RWPE1 (cell line): ENCODE measurements at places on chromosomes 7 and 10.

DNA sequence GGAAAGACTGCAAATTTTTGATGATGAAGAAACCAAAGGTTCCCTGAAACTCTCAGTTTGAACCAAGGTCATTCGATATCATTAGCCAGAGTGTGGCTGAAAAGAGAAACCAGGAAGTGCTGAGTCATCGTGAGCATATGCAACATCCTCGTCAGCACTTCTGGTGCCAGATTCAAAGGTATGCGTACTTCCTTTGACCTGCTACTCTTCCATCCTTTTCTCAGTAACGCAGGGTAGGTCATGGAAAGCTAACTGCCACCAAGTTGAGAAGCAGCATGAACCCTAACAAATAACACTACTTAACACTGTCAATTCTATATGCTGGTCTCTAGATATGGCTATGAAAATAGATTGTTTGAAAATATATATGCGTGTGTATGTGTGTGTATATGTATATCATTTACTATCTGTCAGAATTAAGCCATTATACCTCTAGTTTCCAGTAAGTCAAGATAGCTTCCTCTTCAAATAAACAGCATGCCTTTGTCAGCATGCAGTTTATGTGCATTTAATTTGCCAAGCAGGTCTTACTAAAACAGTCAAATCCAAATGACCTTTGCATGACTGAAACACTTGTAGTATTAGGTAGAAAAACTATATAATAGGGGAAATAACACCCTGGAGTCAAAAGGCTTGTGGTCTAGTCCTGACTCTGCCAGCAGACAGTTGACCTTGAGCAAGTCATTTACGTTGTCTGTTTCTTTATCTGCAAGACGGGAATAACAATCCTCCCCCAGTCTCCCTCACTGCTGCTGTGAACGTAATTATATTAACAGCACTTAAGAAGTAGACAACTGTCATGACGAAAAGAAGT, 26.4 kb downstream of the CDK6 start:
- peak; percentile 79 for DNase-seq

- DNase-seq = no peak
Observed at GRCh38 chr7:144937199-144937598, 101.3 kb upstream of the TPK1 start.

DNA sequence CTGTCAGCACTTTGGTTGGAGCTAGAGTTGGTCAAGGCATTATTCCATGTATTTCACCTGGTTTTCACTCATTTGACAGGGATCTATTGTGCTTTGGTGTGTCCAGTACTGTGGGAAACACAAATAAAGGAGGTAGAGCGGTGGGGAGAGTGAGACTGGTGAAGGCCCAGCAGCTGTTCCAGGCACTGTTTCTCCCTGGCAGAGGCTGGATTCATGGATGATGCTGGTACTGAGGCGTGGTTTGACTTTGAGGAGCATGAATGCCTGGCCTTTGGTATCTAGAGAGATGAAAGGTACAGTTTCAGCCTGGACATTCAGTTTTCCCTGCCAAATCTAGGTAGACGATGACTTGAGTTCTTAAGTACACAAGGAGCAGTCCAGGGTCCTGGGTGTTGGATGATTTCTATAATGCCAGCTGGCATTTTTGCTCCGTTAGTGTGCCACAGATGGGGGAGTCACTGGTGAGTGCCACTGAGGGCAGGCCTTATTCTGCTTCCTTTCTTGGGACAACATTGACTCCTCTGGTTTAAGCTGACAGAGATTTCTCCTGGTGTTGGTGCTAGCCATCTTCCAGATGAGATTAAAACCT, 162.2 kb upstream of the BMPER start:
- DNase-seq = peak; percentile 26

GRCh38 chr7:157978766-157979165, 608.9 kb downstream of the PTPRN2 start:
- DNase-seq = no peak

DNA sequence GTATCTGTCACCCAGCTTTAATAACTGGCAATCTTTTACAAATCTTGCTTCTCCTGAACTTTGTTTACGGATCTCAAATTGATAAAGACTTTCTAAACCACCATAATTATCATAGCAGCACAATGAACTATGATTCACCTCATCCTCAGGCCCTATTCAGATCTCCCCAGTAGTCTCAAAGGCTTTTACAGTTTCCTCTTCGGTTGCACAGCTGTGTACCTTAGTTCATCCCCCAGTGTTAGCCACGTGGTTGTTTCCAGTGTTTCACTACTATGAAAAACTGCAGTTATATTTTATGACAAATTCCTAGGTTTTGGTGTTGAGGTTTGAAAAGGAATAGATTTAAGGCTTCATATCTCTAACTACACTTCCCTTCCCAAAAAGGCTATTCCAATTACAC, 24.9 kb downstream of the PAXIP1 start:
- no peak for DNase-seq

GRCh38 chr10:14369906-14370305, 39.2 kb upstream of the FRMD4A start:
- DNase-seq = no peak

- DNase-seq = no peak
Observed at GRCh38 chr7:102186306-102186705, 100.4 kb upstream of the SH2B2 start.

- DNase-seq = peak; percentile 45
Observed at GRCh38 chr7:732094-732541, 5.0 kb upstream of the PRKAR1B start.

GRCh38 chr7:131400681-131401176, 73.1 kb downstream of the MKLN1 start:
- DNase-seq = no peak

GRCh38 chr10:53161231-53161630, 388.6 kb upstream of the MBL2 start:
- no peak for DNase-seq

GRCh38 chr10:1610986-1611770, 126.1 kb downstream of the ADARB2 start:
- no peak for DNase-seq

DNA sequence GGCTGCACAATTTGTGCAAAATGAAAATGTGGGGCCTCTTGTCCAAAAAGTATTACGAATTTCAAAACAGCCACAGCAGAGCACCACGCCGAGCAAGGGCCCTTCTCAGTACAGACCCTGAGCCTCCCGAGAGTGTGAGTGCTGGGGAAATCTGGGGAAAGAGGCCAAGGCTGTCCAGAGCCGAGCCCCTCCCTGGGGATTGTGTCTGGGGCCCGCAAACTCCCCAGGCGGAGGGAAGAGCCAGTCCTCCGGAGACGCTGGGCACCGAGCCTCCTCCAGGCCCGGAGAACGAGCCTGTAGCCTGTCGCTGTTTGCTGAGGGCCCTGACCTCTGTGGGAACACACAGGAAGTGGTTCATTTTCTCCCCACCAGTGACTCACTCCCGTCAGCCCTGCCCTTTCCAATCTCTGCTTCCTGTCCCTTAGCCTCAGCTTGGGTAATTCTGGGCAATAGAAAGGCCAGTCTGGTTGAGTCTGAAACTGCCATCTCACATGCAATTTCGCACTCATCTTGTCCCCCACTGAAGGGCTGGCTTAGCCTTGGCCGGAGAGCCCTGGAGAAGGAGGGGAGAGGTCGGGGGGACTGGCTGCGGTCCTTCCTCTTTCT, 19.5 kb upstream of the GNA12 start:
- peak; percentile 89 for DNase-seq

DNA sequence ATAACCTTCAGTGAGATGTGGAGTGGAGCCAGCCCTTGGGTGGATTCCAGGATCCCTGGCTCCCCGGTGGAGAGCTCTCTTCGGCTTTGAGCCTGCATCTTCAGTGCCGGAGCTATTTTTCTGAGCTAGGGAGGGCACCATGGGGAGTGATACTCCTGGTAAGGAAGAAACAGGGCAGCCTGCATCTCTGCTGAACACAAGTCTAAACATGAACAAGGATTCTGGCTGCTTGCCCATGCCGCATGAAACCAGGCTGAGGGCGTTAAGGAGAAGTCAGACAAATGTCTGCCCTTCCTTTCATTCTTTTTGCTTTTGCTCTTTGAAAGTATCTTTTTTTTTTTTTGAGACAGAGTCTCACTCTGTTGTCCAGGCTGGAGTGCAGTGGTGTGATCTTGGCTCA, 60.4 kb downstream of the EVX1 start:
- DNase-seq = peak; percentile 83

GRCh38 chr10:84824525-84824924, 496.1 kb downstream of the CCSER2 start:
- DNase-seq = no peak

- no peak for DNase-seq
Observed at GRCh38 chr7:6158424-6159096, 113.9 kb downstream of the CYTH3 start.

- no peak for DNase-seq
Observed at GRCh38 chr10:3036155-3037021, 31.0 kb upstream of the PFKP start.

DNA sequence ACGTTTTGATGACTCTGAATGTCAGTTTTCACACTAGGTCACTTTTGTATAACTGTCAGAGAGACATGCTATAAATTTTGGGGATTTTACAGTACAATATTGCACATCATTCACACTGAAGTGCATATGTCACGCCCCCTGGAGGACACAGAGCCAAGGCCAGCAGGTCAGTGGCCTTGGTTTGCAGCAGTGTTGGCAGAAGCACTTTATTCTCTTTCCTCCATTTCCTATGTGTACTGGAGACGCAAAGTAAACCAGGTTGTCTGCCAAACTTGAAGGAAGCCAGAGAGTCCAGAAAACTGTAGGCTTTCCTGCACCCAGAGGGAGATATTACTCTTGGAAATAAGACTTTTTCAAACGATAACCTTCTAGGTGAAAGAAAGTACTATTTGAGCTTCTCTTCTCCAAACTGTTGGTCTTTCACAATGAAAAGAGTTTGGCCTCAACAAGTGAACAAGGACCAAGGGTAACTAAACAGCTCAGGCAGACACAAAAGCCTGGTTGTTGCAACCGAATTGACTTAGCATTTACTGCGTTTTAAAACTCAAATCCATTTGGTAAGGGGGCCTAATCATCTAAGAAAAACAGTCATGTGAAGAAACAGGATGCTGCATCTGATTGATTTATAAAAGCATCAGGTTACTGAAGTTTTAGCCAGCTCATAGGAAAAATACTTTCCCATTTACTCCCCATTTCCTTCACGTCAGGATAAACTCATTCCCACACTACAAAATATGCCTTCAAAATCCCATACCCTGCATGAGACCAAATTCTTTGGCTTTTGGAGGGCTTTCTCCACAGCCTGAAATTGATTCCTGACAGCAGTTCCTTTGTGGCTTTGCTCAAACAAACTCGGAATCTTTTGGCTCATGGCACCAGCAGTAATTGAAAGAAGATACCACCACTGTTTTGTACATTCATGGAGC, 83.0 kb upstream of the SEC61G start:
- DNase-seq = no peak

DNA sequence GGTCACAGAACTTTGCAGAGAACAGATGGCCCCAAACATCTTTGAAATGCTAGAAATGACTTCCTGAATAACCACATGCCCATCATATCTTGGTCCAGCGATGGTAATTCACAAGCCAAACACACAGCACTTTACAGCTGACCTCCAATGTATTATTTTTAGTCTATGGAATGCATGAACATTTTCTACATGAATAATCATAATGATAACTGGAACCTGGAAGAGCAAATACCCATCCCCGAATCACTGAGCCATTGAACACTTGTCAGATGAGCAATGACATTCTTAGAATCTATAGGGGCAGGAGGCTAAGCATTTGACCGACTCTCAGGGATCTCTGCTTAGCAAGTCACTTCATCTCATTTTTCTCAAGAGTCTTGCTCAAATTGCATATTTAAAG, 167.3 kb downstream of the CREB5 start:
- DNase-seq = no peak

DNA sequence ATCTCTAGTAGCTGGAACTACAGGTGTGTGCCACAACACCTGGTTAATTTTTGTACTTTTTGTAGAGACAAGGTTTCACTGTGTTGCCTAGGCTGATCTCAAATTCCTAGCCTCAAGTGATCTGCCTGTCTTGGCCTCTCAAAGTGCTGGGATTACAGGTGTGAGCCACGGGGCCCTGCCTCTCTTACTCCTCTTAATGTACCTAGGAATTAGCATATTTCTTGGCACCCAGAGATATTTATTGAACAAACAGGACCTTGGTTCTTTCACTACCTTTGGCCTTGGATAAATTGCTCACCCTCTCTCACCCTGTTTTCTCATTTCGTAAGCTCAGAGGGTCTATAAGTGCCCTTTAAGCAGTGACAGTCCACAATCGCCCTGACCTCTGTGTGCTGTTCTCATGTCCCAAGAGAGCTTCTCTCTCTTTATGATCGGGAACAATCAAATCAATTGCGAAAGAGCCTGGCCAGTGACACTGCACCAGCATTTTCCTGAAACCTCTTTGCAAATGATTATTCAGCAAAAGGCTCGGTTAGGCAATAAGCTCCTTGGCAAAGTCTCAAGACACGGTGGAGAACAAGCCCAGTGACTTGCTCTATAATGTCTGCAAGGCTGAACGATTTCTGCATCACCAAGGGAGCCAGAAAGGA, 117.7 kb downstream of the APBB1IP start:
- DNase-seq = no peak

DNA sequence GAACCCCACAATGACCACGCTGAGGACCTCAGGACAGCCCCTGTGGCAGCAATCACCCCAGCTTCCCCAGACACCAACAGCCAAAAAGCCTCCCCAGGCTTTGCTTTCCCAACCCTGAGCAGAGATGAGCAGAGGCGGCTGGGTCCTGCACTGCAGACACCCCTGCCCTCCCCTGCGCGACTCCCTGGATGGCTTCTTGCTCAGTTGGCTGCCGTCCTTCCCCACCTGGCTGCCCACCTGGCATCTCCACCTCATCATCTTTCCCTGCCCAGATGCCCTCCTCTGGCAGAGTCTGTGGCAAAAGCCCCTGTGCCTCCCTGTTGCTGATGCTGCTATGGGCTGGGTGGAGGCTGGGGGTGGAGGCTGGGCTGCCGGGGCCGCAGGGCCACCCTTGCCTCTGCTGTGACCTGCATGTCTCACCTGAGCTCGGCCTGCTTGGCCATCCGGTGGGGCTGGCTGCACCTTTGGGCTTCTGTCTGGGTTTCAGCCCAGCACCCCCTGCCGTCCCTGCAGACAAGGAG, 567.7 kb downstream of the TCERG1L start:
- no peak for DNase-seq
